ENCODE measurements at places on chromosomes 6 and 20.

DNA sequence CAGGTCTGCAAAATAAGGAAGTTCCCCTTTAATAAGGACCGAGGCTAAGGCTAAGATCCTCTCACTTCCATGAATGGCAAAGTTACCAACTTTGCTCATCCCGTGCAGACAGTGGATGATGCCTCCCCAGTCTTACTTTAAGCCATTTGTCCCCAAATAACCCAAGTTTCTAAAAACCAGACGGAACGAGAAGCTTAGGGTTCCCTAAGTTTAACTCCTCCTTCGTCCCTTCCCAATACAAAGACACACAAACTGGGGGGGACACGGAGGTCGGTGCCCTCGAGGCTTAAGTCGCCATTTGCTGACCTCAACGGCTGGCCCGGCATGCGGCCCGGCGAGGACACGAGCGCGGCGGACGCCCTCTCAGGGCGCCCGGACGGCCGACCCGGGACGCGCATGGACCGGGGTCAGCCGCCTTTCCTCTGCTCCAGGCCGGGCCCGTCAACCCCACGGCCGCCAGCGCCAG, 527 bp downstream of the FBXO30 start:
- no peak for DNase-seq

GRCh38 chr20:43583133-43583864, 7.4 kb upstream of the IFT52 start:
- no peak for DNase-seq

DNA sequence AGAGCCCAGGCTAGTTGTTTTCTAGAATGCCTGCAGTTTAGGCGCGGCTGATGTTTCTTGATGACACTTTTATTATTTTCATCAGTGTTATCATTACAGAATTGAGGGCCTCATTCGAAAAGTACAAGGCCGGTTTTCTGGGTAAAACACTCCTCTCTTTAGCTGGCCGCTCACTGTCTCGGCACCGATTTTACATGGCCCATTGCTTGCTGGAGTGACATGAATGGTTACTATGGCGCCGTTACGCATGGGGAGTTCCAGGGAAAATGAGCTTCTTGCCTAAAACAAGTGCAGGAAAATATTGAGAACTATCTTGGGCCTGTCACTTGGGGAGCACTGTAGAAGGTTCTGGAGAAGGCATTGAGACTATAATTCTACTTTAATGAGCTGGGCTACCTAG, 317.8 kb downstream of the CDH4 start:
- DNase-seq = no peak

GRCh38 chr6:32980488-32981038, 12.2 kb downstream of the BRD2 start:
- no peak for DNase-seq

GRCh38 chr20:58645412-58645968, 5.6 kb upstream of the STX16 start:
- DNase-seq = no peak

Data from stimulated activated CD8-positive, alpha-beta memory T cell treated with anti-CD3 and anti-CD28 coated beads, Interleukin-15, amount 100 ng/mL, for 24 hours (primary cell).